Kasumi-1 (cell line): ENCODE measurements at places on chromosomes 5 and 9.

DNA sequence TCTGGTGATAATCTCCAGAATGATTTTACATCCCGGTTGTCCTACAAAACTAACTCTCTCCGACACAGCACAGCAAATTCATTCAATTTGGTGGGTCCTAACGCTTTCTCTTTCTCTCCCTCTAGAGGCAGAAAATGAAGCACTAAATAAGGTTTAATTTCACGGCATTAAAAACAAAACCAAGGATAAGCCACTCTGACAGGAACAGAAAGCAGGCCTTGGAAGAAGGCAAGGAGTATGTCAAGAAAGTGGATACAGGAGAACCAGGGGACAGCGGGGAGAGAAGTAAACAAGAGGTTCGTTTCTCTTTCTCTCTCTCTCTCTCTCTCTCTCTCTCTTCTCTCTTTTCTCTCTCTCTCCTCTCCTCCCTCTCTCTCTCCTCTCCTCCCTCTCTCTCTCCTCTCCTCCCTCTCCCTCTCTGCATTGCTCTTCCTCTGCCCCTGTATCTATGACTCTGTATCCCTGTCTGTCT lies 49.8 kb downstream of the EBF1 start:
- DNase-seq: no peak

- peak; percentile 51 for DNase-seq
Measured at GRCh38 chr9:135602789-135603481, 36.4 kb downstream of the GLT6D1 start.

DNA sequence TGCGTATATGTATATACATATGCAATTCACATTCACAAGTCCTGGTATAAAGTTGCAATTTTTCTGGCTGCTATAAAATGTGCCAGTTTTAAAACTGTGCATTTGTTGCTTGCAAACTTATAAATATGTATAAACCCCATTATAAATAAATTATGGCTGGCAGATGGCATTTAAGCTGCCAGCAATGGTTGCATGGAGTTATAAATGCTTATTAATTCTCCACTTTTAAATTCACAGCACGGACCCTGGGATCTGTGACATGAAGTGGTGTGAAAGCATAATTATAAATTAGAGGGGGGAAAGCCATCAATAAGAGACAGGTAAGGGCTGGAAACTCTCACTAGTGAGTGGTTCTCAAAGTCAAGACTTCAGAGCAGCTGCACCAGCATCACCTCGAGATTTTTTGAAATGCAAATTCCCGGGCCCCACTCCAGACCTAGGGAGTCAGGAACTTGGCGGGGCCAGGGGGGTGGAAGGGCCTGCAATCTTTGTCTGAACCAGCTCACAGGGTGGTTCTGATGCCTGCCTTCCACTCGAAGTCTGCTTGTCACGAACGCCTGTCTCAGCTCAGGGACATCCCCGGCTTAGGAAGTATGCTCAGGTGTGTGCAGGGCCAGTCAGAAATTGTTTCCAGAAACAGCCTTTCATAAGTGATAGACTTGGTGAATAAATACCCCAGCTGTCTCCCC lies 16.9 kb downstream of the S1PR3 start:
- DNase-seq: no peak

- no peak for DNase-seq
Measured at GRCh38 chr5:73617510-73618279, 8.3 kb upstream of the ARHGEF28 start.

GRCh38 chr5:10633271-10634049 lies 69.6 kb downstream of the ANKRD33B start:
- no peak for DNase-seq

DNA sequence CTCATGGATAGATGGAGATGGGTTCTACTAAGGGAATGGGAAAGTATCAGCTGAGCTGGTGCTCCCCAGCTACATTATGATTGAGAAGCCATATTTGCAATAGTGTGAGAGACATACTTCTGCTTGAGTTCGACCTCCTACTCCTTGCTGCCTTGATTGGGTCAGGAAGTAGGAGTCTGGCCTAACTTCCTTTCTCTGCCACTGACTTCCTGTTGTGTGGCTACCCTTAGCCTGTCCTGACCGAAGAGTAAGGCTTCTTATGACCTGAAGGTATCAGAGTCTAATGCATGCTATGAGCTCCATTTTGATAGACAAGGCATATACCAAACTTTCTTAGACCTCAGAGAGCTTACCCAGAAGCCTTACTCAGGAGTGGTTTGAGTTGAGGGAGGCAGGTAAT lies 53.9 kb downstream of the OSTF1 start:
- DNase-seq: peak; percentile 91

DNA sequence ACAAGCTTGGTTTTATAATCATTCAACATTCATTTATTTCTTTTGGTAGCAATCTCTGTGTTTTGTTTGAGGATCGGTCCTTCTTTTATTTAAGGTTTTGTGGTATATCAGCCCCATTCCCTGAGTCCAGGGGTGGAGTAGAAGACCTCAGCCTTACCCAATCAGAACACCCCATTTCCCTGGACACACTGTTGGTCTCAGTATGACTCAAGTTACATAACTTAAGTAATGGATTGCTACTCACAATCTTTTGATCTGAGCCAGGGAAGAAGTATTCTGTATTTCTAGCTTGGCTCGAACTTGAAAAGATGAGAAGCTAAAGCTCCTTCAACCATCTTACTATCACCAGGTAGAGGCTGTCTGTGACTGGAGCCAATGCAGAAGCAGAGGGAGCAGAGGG lies 175.2 kb upstream of the HAPLN1 start:
- no peak for DNase-seq

DNA sequence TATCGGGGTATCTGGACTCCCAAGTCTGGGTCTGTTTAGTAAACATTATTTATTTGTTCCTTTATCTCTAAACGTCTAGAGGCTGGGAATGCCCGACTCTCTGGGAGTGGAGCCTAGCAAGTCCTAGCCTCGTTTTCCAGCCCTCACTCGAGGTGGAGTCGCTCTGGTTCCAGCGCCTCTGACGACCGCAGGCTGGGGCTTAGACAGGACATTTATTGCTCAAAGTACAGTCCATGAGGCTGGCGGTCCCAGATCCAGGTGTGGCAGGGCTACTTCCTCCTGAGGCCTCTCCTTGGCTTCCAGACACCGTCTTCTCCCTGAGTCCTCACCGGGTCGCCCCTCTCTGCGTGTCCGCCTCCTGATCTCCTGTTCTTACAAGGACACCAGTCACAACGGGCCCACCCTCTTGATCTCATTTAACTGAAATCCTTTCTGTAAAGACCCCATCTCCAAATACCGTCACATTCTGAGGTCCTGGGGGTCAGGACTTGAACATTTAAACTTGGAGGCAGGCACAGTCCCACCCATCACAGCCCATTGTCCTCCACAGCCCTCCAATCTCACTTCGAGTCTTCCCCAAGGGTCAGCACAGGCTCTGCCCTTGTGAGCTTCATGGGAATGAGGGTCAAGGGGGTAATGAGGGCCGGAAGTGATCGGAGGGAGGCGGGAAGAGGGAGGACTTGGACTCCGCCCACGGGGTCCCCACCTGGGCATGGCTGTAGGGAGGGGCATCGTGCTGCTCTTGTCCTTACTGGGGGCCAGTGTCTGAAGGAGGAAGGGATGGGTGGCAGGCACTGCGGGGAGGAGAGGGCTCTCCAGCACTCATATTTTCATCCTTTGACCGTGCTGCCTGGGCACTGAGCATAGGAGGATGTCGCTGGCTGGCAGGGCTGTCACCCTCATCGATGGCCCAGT lies 12.2 kb upstream of the CLPTM1L start:
- no peak for DNase-seq

DNA sequence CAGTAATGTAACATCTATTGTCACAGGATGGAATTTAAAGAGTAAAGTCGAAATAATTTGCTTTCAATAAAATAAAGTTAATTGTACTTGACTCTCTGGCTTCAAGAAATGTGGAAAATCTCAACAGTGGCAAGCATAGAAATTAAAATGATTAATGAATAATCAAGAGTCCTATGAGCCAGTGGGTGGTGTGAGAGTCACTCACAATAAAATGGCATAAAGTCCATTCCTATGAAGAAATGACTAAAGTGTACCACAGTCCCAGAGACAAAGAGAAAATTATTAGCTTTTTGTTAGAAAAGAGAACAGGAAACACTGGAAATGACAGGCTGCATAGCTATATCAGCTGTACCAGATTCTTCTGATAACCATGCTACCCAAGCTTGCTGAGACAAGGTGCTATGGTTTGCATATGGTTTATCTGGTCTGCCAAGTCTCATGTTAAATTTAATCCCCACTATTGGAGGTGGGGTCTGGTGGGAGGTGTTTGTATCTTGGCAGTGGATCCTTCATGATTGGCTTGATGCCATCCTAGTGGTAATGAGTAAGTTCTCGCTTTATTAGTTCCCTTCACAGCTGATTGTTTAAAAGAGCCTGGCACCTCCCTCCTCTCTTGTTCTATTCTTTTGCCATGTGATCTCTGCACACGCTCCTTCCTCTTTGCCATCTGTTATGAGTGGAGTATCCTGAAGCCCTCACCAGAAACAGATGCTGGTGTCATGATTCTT lies 647.7 kb upstream of the ITGA1 start:
- no peak for DNase-seq

DNA sequence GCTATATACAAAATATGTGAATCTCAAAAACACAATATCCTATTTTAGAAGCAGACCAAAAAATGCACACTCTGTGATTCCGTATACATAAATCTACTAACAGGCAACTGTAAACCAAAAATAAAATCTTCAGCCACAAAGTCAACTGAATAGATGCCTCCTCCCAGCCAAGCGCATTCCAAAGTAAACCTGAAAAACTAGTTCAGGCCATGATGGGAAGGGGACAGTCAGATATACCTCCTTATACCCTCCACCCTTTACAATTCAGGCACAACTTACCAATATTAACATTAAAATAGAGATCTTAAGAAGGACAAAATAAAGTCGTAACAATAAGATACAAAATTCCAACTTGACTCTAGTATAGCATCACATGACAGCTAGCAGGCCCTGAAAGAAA lies 1604.5 kb upstream of the NUDT12 start:
- DNase-seq: no peak
